ENCODE measurements at places on chromosomes 5 and 9.

DNA sequence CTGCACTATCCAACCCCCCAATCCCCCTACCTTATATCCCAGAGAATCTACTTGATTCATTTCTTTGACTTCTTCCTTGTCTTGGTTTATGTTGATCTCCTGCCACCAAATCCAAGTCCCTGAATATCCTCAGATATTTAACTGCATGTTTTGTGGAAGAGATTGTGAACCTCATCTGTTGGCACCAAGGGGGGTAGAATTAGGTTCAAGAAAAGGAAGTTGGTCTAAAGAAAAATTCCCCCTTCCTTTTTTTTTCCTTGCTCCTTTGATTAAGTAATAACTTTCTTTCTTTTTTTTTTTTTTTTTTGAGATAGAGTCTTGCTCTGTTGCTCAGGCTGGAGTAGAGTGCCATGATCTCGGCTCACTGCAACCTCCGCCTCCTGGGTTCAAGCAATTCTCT, 526 bp upstream of the CD14 start:
- no peak for DNase-seq

GRCh38 chr5:53425687-53426511, 54.5 kb upstream of the FST start:
- no peak for DNase-seq

DNA sequence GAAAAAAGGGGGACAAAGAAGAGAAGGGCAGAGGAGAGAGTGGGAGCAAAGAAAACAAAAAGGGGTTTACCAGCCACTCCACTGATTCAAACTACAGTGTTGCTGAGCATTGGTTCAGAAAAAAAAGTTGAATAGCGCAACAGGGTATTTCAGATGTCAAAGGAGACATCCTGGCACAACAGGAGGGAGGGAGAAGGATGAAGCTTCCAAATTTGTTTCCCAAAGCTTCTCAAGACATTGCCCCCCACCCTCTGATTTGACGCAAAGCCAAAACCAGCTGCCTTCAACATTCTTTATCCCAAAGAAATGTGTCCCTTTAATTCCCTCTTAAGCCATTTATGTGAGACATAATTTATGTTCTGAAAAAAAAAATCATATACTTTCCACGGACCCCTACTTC, 105.5 kb upstream of the TNC start:
- DNase-seq: no peak

DNA sequence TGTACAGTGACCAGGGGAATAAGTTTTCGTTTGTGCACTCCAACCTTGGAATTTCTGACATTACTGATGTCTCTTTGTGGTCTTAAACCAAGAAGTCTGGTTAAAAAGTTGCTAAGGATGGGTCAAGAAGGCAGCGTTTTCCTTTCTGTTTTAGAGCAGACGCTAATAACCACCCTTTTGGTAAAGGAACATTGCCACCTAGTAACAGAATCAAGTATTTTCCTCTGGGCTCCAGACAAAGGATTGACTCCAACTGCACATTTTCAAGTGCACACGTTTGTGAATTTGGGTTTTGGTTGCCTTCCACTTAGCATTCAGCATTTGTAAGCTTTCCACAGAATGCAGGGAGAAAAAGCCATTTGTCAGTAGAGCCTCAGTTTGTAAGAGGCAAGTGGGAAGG, 22.2 kb upstream of the CEP78 start:
- DNase-seq: no peak

DNA sequence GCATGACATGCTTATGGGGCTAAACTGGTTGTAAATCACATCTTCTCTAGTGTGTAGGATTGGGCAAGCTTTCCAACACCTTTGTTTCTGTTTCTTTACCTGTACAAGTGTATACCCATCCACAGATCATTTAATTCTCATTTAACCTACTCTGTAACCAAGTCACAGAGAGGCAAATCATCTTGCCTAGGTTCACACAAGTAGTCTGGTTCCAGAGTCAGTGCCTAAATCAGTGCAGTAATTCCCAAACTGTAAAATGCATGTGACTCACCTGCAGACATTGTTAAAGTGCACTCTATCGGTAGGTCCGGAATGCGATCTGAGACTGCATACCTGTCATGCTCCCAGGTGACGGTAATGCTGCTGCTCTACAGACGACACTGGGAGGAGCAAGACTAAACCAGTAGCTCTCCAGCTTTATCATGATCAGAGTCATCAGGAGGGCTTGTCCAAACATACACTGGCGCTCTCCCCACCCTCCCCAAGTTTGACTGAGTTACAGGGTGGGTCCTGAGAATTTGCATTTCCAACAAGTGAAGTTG, 107.9 kb upstream of the FREM1 start:
- no peak for DNase-seq

DNA sequence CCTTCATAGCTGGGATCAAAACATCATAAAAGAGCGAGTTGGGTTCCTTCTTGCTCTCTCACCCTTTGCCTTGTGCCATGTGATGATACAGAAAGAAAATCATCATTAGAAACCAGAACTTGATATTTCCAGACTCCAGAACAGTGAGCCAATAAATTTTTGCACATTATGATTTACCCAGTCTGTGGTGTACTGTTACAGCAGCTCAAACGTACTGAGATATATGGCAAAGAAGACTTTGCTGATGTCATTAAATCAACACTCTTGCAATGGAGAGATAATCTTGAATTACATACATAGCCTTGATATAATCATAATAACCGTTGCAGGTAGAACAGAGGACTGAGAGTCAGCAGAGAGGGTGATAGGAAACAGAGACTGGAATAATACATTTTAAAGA, 1271.6 kb downstream of the CDH12 start:
- DNase-seq: no peak

GRCh38 chr9:127267793-127268525, 3.4 kb downstream of the GARNL3 start:
- no peak for DNase-seq

DNA sequence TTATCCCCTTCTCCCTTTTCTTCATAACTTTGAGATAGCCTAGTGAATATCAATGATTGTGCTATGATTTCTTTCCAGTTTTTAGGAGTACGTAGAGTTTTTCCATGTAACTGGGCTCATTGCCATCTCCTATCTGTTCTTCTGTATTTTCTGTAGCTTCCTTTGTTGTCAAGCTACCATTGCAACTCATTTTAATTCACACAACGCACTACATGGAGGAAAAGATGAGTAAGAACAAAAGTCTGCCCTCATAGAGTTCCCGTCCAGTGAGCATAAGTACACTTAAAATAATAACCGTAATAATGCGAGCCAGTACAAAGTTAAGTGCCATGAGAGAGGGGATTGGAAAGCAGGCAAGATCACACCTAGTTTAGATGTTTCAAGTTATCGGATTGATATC, 177.7 kb downstream of the PAM start:
- DNase-seq: no peak

- no peak for DNase-seq
These were observed 21.5 kb upstream of the SLC6A3 start for GRCh38 chr5:1466631-1467265.

GRCh38 chr5:127396490-127397155, 106.0 kb downstream of the MEGF10 start:
- no peak for DNase-seq

GRCh38 chr5:124056991-124057723, 545.2 kb downstream of the CSNK1G3 start:
- no peak for DNase-seq

DNA sequence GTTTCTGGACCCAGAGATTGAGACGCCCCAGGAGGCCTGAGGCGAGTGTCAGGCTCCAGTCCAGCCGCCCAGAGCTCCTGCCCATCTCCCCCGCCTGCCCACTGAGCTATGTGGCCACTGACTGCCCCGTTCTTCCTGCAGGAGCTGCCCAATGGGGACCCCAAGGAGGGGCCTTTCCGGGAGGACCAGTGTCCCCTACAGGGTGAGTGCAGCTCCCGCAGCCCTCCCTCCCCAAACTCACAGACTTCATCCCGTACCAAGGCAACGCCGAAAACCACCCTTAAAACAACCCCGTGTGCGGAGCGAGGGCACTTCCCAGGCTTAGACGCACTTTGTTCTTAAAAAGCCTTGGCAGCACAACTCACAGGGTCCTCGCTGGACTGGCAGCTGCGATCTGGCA, 23.4 kb downstream of the NKD2 start:
- DNase-seq: no peak

- no peak for DNase-seq
These were observed 24.7 kb downstream of the LHX6 start for GRCh38 chr9:122204055-122204454.

Data from NCI-H1930 (cell line).